Cortex of kidney (tissue), 1 donor: ENCODE measurements at places on chromosomes 7 and 10.

DNA sequence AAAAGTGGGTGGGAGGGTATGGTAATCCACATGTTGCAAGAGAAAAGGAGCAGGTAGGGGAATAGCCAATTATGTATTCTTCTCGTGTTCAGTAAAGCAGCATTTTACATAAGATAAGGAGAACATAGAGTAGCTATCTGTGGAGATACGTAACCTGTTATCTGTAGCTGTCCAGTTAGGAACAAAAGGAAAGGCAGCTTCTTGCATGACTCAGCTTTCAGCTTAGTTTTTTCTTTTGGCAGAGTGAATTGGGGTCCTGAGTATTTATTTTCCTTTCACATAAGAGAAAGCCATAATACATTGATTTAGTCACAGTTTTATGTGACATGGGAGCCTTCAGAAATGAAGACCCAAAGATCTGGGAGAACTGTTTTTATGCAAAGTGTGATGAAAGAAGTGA is 116.7 kb upstream of the IMMP2L start:
- DNase-seq = no peak

GRCh38 chr10:52119507-52119906 is 194.6 kb upstream of the DKK1 start:
- DNase-seq = no peak

- DNase-seq = no peak
Measured at GRCh38 chr7:120412139-120413050, 139.4 kb downstream of the KCND2 start.

DNA sequence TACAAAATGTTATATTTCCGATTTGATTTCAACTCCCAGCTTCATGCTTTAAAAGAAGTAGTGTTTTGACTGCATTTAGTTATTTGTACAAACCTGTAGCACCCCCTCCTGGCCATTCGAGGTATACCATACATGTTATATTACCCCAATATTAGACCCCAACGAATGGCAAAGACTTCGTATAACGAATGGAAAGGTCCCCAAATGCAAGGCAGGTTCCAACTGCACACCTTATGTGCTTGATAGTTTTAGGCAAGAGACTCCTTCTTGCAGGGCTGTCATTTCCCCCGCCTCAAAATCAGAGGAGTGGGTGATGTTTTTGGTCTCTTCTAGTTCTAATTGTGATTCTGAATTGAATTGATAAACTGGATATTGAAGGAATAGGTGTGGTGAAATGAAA is 101.1 kb upstream of the TARP start:
- no peak for DNase-seq

DNA sequence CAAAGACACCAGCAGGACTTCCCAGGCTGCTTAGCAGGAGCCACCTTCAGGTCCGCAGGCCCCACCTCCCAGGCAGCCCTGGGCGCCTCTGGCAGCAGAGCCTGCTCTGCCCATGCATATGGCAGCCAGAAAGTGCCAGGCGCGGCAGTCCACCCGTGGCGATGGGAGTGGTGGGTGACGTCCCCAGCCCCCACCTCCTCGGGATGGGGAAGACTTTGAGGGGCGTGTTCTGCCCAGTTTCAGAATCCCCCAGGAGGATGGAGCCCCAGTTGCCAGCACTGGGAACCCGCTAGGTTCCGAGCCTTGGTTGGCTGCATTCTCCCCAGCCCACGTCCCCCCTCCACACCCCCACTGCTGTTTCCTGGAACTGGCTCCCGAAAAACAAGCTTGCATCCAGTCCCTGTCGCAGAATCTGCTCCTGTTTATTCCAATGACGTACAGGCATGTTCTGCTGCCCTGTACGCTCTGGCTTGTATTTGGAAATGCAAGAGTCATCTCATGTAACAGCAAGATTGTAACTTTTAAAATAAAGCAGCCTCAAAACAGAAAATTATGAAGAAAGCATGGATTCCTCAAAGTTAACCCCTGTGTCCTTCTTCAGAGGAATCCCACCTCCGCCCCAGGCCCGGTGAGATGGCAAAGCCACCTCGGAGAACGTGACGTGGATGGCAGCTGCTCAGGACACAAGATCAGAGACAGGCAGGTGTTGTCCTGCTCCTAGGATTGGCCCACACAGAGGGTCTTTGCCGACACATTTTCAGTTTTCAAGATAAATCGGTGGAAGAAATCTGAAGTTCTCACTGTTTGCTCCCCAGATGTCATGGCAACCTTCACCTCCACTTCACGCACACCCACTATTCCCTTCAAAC is 87.8 kb upstream of the PPP2R2D start:
- DNase-seq = no peak

GRCh38 chr10:75540981-75541380 is 109.6 kb downstream of the LRMDA start:
- no peak for DNase-seq

DNA sequence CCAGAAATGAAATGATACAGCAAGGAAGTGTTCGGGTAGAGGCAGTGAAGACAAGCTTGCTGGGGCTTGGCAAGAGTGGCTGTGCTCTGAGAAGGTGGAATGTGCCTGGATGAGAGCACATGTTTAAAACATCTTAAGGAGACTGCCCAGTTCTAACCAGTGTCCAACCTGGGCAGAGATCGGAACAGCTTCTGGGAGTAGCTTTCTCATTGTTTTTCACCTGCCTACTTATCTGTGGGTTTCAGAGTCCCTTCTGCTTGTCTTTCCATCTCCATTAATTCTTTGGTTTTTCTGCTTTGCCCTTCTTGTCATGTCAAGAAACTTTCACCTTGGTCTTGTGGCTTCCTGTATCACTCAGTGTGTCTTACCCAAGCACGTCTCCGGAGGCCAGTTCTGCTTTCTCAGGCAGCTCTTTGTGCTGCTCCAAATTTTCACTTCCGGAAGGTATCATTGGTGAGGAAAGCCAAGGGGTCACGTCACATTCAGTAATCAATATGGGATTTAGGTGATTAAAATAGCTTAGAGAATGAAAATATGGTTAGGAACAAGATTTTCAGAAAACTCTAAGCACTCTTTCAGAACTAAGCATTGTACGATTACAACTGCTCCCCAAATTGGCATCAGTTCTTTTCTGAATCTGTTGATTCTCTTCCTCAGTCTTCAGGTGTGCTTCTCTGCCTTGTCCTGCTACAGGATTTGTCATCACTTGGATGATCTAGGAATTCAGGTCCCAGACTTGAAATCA is 5.5 kb upstream of the LAMB4 start:
- DNase-seq = no peak

- DNase-seq = no peak
Measured at GRCh38 chr10:132397036-132397541, at the start of gene PWWP2B. Gene PWWP2B (plus strand): TSS chr10:132397200. CDS start chr10:132397227, 27 bp downstream.

DNA sequence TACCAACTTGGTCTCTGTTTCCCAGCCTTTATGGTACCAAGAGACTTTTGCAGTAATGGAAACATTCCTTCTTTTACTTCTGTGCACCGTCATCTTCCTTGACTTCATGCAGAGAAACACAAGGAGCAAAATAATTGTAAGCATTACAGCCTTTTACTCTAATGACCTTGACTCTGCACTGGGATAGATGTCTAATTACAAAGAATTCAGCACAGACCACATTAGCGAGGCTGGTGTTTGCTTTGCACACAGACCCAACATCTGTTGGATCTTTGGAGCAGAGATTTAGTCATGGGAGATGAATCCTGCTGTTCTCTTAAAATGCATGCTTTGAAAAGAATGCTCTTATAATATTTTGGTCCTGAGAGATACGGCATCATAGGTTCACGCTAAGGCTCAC is 261.6 kb downstream of the TWIST1 start:
- no peak for DNase-seq

DNA sequence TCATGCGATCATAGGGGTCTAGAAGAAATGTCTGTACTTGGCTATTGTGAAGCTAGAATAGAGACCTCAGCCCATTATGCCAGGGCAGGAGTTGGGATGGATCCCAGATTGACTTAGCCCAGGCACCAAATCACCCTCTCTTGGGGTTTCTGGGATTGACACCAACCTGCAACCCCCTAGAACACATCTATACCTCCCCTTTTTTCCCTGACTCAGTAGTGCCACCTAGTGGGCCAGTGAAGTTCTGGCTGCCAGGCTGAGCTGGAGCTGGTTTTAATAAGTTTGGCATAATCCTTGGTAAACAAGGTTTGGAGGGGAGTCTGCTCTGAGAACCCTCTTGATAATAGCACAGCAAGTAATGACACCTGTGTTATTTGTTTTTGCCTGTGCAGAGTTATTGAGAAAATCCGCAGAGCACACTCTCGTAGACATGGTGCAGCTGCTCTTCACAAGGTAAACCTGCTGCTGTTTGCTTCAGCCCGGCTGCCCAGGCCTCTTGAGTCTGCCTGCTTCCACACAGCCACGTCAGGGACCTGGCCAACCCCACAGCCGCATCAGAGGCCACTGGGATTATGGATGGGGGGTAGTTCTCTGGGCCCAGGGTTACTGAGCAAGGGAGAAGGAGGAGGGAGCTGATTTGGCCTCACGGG is 43.3 kb upstream of the NFKB2 start:
- no peak for DNase-seq

- DNase-seq = no peak
Measured at GRCh38 chr7:39421661-39422060, 144.5 kb upstream of the YAE1 start.

DNA sequence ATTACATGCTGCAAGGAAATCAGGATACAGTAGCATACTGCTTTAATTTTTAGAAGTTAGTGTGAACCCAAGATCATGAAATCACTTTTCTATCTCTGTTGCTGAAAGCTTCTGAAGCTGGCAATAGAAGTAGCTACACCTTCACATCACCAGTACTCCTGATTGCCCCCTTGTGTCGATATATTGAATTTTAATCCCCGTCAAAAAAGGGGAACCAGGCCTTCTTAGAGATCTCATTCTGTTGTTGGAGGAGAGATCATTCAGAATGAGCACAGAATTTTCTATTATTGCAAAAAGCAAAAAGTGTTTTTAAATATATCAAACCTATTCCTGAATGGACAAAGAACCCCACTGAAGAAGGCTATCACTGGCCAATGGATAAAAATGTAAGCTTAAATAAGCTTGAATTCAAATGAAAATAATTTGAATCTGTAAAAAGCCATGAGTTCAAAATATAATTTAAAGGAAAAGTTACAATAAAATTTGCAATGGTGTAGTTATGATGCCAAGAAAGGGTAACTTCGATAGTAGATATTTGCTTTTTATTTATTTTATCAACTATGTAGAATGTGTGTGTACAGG is 39.7 kb upstream of the TEX47 start:
- no peak for DNase-seq

GRCh38 chr10:97759158-97759887 is 12.5 kb downstream of the SFRP5 start:
- DNase-seq = no peak

GRCh38 chr10:34615770-34616169 is 199.3 kb downstream of the PARD3 start:
- no peak for DNase-seq

DNA sequence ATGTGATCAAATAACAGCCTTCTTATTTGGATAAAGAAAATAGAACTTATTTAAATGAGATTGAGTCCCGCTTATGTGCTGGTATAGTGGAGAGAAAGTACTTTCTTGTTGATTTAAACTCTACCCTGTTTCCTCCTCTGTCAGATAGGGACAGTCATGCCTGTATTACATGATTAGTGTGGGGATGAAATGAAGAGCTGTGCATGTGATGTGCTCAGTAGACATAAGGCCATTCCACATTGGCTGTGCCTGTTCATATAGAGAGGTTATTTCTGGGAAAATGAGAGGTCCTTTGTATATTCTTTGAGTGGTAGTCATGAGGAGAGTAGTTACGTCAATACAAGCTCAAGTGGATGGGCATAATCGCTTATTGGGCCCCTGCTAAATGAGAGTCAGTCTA is 5.7 kb downstream of the MTURN start:
- DNase-seq = no peak

GRCh38 chr10:33335551-33335800 is 1.0 kb upstream of the NRP1 start:
- no peak for DNase-seq

- DNase-seq = no peak
Measured at GRCh38 chr10:6204063-6204340, 1.3 kb downstream of the PFKFB3 start.

- DNase-seq = no peak
Measured at GRCh38 chr7:77321300-77321699, 94.8 kb downstream of the GSAP start.

DNA sequence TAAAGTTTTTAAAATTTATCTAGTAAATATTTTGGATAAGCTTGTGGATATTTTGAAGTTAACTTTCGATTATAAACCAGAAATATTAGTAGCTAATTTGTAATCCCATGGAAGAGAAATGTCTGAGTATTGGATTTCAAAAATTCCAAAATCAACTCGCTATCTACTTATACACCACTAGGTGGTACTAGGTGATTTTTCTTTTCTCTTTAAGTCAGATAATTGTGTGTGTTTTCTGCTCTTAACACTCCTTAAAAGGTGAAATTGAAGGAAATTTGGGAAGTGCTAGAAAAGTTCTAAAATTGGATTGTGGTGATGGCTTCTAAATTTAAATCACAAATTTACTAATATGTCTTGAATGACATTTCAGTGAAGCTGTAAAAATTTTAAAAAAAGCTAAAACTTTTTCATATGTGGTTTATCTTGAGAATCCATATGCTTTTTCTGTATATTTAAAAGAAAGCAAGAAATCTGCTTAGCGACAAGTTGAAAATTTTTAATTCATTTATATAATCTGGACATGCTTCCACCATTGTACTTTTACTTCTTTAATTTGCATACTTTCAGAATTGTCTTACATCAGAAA is 90.2 kb downstream of the IPMK start:
- DNase-seq = no peak

GRCh38 chr7:117565226-117565625 is 85.4 kb downstream of the CFTR start:
- DNase-seq = no peak

DNA sequence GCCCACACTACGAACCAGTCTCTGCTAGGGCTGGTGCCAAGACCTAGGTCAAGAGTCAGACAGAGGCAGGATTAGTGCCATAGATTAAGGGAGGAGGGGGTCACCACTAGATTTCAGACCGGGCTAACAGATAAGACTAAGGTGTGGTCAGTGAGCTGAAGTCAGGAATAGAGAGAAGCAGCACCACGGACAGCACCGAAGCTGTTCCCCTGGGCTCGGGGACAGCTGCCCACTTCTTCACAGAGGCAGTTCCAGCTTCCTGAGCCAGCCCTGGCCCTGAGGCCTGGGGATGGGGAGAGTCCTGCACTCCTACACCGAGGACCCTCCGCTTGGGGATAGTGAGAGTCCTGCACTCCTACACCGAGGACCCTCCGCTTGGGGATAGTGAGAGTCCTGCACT is 11.2 kb upstream of the JAKMIP3 start:
- no peak for DNase-seq

GRCh38 chr10:25604591-25604990 is 329.4 kb upstream of the MYO3A start:
- DNase-seq = no peak
